ENCODE measurements at places on chromosomes 12 and 14.
A peak's percentile ranks its signal among the peaks of the same experiment; 100 is the strongest.

DNA sequence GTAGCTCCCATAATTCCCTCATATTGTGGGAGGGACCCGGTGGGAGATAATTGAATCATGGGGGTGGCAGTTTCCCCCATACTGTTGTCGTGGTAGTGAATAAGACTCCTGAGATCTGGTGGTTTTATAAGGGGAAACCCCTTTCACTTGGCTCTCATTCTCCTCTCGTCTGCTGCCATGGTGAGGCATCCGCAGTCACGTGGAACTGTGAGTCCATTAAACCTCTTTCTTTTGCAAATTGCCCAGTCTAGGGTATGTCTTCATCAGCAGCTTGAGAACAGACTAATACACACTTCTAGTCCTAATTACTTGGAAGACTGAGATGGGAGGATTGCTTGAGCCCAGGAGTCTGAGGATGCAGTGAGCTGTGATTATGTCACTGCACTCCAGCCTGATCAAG lies 64.4 kb downstream of the TMX1 start:
- no peak for DNase-seq

- peak; percentile 27 for DNase-seq
Measured at GRCh38 chr12:77339610-77340009, 274.2 kb upstream of the E2F7 start.

- no peak for DNase-seq
Measured at GRCh38 chr14:29097476-29097875, 330.9 kb downstream of the FOXG1 start.

GRCh38 chr12:103810111-103810510 lies 30.9 kb downstream of the NT5DC3 start:
- no peak for DNase-seq

GRCh38 chr12:46371718-46372543 lies 642 bp downstream of the SLC38A2 start:
- peak; percentile 73 for DNase-seq

DNA sequence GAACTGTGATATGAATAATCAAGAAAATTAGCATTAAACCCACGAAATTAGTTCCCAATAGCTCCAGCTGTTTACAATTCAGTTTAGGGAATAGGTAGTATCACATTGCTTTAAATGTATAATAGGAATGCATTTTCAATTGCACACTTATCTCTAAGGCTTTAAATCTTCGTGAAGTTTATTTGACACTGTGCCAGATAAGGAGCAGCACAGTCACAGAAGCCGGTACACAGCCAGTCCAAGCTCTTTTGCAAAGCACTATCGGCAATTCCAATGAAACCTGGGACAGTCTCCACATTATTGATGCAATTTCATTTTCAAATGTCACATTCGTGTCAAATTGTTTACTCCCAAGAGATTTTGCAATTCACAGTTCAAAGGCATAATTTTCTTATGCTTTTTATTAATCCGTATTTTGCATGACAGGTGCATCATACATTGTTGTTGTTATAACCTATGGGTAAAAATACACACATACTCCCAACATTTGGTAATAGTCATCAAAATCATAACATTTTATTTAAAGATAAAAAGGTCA lies 602.8 kb downstream of the RPS29 start:
- DNase-seq, result no peak

DNA sequence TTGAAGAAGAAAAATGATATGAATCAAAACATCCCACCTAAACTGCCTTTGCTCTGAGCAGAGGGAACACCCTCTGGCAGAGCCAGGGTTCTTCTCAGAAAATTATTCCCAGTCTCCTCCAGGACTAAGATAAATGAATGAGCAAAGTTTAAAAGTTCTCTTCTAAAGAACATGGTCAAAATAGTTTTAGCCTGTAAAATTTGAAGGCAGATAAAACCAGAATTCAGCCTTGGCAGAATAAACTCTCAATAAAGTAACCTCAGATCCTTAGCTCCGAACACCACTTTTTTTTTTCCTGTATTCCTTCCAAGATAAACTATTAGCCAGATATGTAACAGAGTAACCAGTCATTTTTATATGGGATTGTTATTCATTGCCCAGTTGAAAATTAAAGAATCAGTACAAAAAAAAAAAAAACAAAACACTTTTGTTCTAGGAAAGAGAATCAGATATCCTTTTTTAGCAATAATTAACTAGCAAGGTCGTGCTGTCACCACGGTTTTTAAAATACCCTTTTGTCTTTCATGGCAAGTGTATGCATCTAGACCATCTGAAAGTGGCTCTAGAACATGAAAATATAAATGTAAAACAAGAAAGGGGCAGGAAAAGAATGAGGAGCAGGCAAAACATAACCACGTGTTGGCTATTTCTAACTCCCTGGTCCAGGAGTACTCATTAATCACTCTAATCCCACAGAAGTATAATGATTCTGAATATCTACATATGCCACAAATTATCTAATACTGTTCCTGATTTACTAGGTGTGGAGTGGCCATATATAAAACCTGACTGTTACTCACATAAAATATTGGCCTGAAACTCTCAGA lies 60.8 kb downstream of the CAPZA3 start:
- DNase-seq, result no peak

GRCh38 chr12:11555743-11556625 lies 93.5 kb upstream of the ETV6 start:
- no peak for DNase-seq

- DNase-seq, result no peak
Measured at GRCh38 chr14:30698463-30698862, 76.3 kb downstream of the SCFD1 start.

DNA sequence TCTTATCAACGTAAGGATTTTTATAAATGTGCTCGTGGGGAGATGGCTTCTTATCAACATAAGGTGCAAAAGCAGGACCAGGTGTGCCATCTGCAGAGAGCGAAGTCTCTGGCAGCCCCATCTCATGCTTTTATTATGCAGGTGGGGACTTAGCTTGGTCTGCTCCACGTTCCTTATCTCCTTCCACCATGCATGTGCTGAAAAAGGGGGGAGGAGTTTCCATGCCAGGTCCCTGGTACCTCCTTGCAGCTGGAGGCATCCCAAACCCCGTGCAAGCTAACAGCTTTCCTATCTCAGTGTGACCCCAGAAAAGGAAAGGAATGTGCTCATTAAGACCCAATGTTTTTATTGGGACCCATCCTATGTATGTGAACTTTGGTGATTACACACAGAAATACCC lies 608.5 kb downstream of the TMEM121 start:
- DNase-seq, result no peak

DNA sequence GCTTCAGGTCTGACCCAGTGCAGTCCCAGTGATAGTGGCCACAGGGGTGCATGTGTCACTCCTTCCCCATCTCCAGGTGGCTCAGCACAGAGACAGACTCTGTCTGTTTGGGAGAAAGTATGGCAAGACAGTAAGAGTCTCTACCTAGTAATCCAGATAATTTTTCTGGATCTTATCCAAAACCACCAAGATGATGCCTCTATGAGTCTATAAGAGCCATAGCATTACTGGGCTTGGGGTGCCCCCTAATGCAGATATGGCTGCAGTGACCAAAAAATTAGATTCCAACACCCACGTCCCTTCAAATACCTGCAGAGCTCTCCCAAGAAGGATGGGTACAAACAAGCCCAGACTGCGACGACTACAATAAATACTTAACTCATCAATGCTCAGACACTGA lies 123.8 kb downstream of the GRIP1 start:
- no peak for DNase-seq

- DNase-seq, result no peak
Measured at GRCh38 chr12:112716099-112717093, 75.2 kb upstream of the RPH3A start.

GRCh38 chr12:113612076-113612728 lies 140.5 kb upstream of the LHX5 start:
- DNase-seq, result no peak

DNA sequence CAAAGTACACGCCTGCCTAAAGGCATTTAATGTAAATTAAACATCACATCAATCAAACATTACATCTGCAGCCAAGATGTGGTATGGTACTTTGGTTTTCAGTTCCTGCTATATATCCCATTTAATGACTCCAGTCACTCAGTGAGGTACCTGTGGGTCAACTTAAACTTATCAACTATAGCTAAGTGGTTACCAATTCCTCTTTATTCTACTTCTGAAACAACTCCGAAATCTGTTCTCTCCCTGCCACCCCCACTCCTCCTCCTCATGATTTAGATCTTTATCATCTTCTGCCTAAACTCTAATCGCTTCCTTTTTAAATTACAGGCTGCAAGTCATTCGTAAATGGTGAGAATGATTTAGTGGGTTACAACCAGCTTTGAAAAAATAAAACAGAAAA lies 57.9 kb downstream of the BCL2L14 start:
- DNase-seq, result no peak

DNA sequence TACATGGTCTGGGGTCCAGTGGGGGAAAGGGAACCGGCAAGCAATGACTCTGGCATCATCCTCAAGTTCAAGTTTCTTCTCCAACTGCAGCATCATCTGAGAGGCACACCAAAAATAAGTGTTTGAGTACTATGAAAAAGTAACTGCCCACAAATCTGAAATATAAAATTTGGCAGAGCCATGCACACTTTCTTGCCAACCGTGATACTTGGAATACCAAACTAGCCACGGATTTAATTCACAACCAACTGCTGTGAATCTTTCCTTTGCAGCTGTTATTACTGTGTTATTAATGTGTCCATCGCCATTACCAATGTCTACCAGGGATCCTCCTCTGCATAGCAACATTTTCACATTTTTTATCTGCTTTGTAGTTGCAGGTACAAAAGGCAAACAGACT lies 74.6 kb downstream of the GXYLT1 start:
- no peak for DNase-seq

GRCh38 chr14:103520657-103521437 lies 1.8 kb downstream of the CKB start:
- DNase-seq, result peak; percentile 56

DNA sequence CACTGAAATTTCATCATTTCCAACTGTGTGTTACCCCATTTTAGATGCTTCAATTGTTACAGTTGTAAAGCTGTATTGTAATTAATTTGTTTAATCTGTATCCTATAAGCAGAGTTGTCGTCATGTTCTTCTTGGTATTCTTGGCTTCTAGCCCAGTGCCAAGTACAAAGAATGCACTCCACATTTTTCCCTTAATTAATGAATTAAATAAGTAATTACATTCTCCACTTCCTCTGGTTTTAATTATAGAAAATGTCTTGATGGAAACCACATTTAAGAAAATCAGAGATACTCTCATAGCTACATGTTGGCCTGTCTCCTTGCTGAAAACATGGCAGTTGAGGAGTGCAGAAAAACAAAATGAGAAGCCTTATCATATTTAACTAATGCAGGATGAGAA lies 746 bp downstream of the DNAI7 start:
- DNase-seq, result no peak

GRCh38 chr14:31362746-31363145 lies 57.6 kb downstream of the HEATR5A start:
- DNase-seq, result no peak

- DNase-seq, result no peak
Measured at GRCh38 chr14:88312257-88312656, 10.8 kb downstream of the KCNK10 start.

DNA sequence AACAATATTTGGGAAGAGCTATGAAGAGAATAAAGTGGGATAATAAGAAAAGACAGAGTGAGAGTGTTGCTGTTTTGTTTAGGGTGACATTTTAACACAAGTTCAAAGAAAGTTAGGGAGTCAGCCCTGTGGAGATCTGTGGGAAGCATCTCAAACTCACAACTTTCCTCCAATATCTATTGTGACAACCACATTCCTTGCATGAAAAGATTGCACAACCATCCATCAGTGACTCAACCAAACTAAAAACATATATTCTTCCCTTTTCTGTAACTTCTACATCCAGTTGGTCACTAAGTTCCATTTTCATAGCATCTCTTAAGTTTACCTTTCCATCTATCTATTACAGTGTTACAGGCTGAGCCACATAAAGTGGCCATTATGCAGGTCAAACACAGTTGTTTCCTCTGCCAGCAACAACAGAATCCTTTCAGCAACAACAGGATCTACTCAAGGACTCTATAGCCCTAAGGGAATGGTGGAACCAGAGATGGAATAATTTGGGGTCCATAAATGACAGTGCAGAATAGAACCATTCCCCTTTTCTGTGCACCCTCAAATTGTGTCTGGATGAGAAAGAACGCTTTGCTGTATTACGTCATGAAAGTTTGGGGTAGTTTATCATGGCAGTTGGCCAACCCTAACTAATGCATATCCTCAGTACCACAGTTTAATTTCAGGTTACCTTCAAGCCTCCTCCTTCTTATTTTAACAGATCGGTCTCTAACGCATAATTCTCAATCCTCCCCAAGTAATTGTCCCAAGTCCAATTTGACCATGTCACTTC lies 118.8 kb downstream of the ST8SIA1 start:
- DNase-seq, result no peak

GRCh38 chr12:32230613-32230993 lies 124.0 kb downstream of the BICD1 start:
- no peak for DNase-seq

GRCh38 chr12:123519141-123520001 lies 14.1 kb downstream of the RILPL1 start:
- peak; percentile 55 for DNase-seq

- DNase-seq, result no peak
Measured at GRCh38 chr14:94515426-94515825, 6.2 kb upstream of the SERPINA12 start.

DNA sequence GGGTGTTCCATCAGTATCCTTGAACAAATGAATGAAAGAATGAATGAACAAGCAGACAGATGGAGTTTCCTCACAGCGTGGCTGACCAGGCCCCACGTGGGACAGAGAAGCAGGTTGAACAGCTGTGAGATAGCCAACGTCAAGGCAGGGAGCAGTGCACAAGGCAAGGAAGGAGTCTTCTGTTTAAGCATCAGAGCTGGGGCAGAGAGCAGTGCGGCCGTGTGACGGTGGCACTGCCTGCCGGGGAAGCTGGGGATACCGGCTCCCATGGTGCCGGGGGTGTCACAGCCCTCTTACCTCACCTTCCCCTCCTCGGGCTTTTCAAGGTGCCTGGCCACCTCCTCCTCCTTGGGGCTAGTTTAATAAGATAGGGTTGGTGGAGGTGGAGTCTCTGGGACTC lies 73.2 kb upstream of the GPATCH2L start:
- DNase-seq, result no peak

DNA sequence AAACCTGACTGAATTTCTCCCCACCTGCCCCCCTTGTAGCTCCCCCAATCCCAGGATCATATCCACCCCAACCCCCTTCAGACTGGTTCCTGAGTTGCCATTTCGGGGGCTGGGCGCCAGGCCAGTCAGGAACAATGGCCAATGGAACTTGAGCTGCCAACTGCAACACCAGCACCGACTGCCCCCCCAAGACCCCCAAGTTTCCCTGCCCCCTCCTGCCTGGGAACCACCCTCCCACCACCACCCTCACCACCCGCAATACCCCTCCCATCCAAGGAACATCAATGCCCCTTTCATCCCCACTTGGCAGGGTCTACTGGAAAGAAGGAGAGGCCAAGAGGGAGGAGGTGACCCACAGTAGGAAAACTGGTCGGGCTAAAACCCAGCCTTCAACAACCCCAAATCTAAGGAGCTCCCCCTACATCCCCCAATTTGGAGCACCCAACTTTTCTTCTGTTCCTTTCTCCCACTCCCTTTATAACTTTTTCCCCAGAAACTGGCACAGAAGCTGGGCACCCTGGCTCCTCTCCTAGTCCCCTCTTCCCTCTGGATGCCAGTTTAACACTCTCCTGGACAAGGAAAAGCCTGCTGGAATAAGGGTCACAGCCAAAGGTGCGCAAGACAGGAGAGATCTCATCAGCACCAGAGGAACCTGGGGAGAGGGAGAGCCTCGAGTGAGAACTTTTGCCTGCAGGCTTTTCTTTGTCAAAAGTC lies 1.6 kb upstream of the NDRG2 start:
- no peak for DNase-seq

- DNase-seq, result no peak
Measured at GRCh38 chr14:65749287-65749686, 336.8 kb downstream of the FUT8 start.
